OCI-LY7 (cell line): ENCODE measurements at places on chromosomes 11 and 22. TPM values are rescaled to one million over a fixed set of nuclear protein-coding genes. Genes with fewer than 3 reads are reported as not detected.

GLB1L2 gene
- not detected in 2 replicates for total RNA-seq

HEPHL1 gene
- total RNA-seq = not detected in 2 replicates

NFAM1 gene
- total RNA-seq = 0.88 and 1.1 TPM in 2 replicates

DNA sequence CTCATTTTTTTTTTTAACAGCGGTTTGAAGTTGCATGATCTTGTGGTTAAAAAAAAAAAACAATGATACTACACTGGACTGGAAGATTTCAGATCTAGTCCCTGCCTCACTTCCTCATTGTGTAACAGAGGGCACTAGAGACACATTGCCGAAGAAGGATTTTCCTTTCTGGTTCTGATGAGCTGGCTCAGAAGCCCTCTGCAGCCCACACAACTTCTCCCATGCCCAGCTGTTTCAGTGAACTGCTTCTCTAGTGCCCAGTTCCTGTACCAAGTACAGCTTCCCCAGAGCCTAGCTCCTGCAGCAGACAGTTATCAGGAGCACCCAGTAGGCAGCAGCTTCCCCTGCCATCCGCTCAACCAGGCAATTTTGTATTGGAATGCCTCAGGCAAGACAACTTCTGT is 29.5 kb upstream of the ANO5 start:
- no peak for DNase-seq

GRCh38 chr11:76228071-76228874 is 22.0 kb upstream of the WNT11 start:
- DNase-seq = no peak

GRCh38 chr22:50302041-50302541 is 5.4 kb downstream of the PLXNB2 start:
- DNase-seq = no peak

- DNase-seq = peak; percentile 84
Measured at GRCh38 chr11:57567515-57568329, at the start of gene UBE2L6. TSS of gene UBE2L6 (minus strand) at chr11:57567672. CDS start at chr11:57567611, 61 bp downstream.

DNA sequence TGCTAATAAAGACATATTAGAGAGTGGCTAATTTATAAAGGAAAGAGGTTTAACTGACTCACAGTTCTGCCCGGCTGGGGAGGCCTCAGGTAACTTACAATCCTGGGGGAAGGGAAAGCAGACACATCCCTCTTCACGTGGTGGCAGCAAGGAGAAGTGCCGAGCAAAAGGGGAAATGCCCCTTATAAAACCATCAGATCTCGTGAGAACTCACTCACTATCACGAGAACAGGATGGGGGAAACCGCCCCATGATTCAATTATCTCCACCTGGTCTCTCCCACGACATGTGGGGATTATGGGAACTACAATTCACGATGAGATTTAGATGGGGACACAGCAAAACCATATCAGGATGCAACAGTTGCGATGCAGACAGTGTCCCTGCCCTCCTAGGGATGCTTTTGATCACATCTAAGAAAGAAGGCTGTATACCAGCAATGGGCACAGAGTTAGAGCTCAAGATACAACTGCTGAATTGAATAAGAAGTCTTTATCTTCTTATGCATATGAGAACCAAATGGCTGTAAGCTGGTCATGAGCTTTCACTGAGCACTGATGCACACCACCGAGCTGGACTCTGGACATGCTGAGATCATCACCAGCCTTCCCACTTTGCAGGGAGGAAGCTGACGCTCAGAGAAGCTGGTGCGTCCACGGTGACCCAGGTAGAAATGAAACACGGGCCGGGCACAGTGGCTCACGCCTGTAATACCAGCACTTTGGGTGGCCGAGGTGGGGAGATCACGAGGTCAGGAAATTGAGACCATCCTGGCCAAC is 255.2 kb downstream of the MN1 start:
- no peak for DNase-seq

GRCh38 chr11:118108513-118108912 is 21.8 kb upstream of the SMIM35 start:
- DNase-seq = no peak

- no peak for DNase-seq
Measured at GRCh38 chr11:20193307-20193706, 33.0 kb upstream of the DBX1 start.

GRCh38 chr11:6354651-6355485 is 34.6 kb upstream of the CAVIN3 start:
- DNase-seq = no peak
